ENCODE measurements at places on chromosomes 6 and 20. TPM values are rescaled to one million over a fixed set of nuclear protein-coding genes. Genes with fewer than 3 reads are reported as not detected.

GRCh38 chr6:170243386-170243785, 47.5 kb downstream of the DLL1 start:
- no peaks in the 10 kb centered on the region for H3K4me1 ChIP-seq
- H3K27me3 ChIP-seq, result peaks cover 8% of the 10 kb centered on the region
- H3K27ac ChIP-seq, result no peak overlapping the region
- DNase-seq, result no peak

PPP1R16B gene
- not detected for total RNA-seq

DNA sequence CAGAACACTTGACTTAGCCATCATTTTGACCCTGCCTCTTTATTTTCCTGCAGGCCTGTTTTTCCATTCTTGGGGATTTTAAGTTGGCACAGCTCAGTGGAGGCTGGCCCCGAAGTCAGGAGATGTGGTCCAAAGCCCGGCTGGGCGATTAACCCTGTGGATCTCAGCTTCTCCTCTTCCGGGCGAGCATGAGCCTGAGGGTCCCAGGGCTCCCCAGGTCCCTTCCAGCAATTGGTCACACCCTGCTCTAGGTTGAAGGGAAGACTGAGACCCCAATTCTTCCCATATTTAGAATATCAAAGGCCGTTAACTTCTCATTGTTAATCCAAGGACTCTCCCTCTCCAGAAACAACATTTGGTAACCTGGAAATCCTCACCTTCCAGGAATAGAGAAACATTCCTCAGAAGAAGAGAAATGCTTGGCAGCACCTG, 2.3 kb downstream of the THBS2 start:
- H3K36me3 ChIP-seq, result peaks cover 27% of the 10 kb centered on the region
- DNase-seq, result no peak
- H3K27ac ChIP-seq, result peak overlapping the region; percentile 50
- H3K27me3 ChIP-seq, result no peaks in the 10 kb centered on the region

- H3K27ac ChIP-seq, result no peak overlapping the region
- no peak overlapping the region for H3K4me3 ChIP-seq
- no peaks in the 10 kb centered on the region for H3K36me3 ChIP-seq
- no peaks in the 10 kb centered on the region for H3K27me3 ChIP-seq
- DNase-seq, result no peak
Observed at GRCh38 chr20:48102931-48103660, 317.8 kb upstream of the SULF2 start.

- H3K36me3 ChIP-seq, result no peaks in the 10 kb centered on the region
- no peak overlapping the region for H3K27ac ChIP-seq
- H3K27me3 ChIP-seq, result peaks cover 17% of the 10 kb centered on the region
- DNase-seq, result peak; percentile 24
- no peak overlapping the region for H3K4me3 ChIP-seq
- H3K4me1 ChIP-seq, result peaks cover 9% of the 10 kb centered on the region
Observed at GRCh38 chr6:89299466-89299850, 15.6 kb downstream of the GABRR2 start.

DNA sequence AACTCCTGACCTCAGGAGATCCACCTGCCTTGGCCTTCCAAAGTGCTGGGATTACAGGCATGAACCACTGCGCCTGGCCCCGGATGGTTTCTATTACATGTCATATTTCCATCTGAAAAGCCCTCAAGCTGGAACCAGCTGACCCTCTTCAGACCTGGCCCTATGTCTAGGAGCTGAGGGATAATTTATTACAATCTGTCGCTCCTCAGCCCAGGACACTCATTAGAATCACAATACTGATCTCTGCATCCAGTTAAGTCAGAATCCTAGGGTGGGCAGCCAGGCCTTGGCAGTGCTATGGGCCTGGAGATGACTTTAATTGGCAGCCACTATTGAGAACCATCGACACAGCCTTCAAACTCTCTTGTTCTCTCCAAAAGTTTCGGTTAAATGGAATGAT, 162.6 kb upstream of the SNX9 start:
- H3K4me3 ChIP-seq, result no peak overlapping the region
- H3K27ac ChIP-seq, result no peak overlapping the region
- H3K36me3 ChIP-seq, result no peaks in the 10 kb centered on the region
- H3K27me3 ChIP-seq, result no peaks in the 10 kb centered on the region
- H3K4me1 ChIP-seq, result peaks cover 2% of the 10 kb centered on the region
